ENCODE measurements at places on chromosomes 2 and 18.

DNA sequence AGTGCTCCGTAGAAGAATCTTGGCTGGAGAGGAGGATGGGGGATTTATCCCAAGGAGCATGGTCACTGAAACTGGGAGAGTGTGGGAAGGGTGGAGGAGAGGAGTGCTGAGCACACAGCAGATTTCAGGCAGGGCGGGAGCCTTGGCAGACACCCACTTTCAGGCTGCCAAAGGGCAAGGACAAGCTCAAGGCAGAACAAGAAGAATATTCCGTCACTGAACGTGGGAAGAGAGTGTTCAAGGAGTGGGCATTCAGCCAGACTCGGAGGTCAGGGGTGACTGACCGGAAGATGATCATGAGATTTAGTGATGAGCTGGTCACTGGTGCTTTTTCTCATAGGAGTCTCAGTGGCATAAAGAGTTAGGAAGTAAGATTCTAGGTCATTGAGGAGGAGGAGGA is 136.2 kb upstream of the RASGRP3 start:
- DNase-seq = no peak

- no peak for DNase-seq
Observed at GRCh38 chr2:127566576-127566975, 31.1 kb downstream of the MYO7B start.

DNA sequence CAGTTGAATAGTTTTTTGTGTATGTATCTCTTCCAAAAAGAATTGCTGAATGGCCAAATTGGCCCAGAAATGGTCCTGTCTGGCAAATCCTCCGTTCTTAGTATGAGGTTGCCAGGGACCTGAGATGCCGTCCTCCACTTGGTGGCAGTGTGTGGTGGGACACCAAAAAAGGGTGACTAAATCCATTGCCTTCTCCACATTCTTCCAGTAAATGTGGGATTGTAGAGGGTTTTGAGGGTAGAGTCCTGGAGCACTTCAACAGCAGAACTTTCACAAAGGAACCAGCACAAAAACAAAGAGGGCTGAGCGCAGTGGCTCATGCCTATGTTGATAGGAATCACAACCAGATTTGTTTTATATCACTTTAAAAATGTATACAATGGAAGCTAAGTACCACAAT is 199.9 kb downstream of the BCL2 start:
- DNase-seq = no peak

- DNase-seq = no peak
Observed at GRCh38 chr2:25341011-25341727, 556 bp downstream of the DNMT3A start.

DNA sequence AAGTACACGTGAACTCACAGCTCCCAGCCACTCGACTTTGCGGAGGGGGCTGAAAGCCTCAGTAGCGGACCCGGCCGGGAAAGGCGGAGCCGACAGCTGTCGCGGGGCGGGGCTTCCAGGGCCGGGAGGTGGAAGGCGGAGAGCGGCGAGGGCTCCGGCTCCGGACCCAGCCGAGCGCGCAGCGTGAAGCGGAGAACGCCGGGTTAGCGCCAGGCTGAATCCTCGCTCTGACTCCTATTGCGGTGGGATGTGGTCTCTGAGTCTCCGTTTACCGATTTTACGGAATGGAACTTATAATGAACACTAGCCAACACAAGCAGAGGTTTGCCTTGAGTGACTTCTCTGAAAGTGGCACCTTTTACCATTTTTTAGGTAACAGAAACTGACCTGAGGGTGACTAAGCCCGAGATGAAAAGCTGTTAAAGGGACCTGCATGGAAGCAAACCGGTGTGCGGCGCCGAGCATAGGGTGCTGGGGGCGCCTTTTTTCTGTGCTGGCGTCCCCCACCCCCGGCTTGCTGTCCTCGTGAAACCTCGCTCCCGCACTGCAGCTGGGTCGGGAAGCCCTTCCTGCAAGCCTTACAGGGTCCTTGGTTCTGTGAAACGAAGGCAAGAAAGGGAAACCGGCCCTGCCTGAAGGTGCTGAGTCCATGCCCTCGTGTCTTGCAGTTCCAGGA is 72.9 kb downstream of the EN1 start:
- no peak for DNase-seq

- no peak for DNase-seq
Observed at GRCh38 chr18:44887227-44887631, 206.5 kb downstream of the SETBP1 start.

DNA sequence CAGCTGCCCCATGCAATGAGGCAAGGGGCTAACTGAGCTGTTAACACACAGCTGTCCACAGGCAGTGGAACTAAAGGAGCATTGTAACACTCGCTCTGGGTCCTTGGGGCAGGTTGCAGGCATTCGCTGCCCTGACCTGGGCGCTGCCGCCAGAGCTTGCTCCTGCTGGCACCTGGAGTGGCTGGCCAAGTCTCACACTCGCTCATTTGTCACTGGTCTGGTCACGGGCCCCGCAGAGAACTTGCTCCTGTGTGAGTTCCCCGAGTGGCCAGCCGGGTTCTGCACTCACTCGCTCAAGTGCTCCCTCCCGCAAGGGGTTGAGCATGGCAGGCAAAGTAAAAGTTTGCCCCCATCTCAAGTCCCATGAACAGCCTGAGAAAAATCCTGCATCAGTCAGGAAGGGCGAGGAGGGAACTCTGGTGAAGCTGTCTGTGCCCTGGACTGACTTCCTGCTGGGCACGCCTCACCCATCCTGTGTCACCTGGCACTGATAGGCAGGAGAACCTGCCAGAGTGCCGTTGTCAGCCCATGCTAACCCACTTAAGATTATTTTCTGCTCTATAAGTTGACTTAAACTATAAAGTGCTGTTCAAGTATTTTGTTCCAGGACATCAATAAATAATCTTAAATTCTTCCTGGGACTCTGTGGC is 934.8 kb upstream of the GYPC start:
- no peak for DNase-seq

DNA sequence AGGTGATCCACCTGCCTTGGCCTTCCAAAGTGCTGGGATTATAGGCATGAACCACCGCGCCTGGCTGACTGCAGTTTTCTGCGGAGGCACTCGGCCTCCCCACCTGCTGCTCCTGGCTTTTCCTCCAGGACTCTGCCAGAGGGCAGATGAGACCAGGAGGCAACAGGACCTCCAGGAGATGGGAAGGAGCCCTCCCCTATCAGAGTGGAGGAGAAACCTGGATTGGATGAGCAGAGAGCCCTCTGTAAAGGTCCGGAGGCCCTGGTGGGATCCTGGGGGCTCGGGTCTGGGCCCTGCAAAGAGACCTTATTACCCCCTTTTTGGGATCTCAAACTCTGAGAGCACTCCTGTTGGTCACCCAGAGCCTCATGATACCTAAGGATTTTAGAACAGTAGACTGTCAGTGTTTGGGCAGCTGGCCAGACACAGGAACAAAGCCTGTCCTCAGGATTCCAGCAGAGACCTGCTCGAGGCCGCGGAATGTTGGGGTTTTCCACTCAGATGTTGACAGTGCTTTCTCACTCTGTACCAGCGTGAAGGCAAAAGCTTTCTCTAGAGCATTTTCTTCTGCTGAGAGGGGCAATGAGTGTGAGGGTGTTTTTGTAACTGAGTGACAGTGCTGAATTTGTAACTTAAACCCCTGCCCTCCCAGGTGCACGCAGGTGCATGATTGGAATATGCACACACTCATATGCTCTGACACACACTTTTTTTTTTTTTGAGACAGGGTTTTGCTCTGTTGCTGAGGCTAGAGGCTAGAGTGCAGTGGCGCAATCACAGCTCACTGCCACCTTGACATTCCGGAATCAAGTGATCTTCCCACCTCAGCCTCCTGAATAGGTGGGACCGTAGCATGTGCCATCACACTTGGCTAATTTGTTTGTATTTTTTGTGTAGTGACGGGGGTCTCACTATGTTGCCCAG is 48.4 kb downstream of the NPPC start:
- no peak for DNase-seq

GRCh38 chr18:1062588-1062987 is 157.9 kb downstream of the ADCYAP1 start:
- DNase-seq = no peak

DNA sequence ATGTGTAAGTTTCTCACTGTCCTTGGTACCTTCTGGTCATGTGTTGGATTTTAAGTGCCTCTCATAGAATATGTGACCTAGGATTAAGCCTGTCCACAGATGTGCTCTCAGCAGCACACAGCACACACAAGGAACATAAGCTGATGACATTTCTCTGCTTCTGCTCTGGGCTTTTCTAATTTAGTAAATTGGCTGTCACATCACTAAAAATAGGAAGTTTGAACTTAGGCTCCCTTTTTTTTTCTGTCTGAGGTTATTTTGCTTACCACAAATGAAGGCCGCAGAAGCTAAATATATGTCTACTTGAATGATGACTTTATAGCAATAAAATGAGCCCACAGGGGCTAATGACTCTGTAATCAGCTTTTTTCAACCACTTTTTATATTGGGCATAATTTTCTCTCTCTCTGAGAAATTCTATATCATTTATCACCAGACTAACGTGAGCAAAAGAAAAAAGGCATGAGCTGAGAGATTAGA is 150.2 kb upstream of the KLHL14 start:
- no peak for DNase-seq

DNA sequence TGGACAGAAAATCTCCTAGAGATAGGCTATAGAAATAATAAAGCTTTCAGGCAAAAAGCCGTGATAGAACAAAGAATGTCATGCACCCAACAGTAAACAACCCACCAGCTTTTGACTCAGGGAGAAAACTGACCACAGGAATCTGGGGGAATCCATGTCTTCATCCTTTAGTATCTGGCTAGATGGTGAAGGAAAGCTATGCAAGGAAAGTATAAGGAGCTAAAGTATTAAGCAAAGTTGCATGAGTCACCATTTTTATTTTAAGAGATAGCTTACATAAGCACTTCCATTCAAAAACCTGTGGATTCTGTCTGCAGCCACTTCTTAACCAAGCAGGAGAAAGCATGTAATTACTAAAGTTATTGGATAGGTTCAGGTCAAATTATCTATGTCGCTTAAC is 363.8 kb downstream of the LRP1B start:
- no peak for DNase-seq

DNA sequence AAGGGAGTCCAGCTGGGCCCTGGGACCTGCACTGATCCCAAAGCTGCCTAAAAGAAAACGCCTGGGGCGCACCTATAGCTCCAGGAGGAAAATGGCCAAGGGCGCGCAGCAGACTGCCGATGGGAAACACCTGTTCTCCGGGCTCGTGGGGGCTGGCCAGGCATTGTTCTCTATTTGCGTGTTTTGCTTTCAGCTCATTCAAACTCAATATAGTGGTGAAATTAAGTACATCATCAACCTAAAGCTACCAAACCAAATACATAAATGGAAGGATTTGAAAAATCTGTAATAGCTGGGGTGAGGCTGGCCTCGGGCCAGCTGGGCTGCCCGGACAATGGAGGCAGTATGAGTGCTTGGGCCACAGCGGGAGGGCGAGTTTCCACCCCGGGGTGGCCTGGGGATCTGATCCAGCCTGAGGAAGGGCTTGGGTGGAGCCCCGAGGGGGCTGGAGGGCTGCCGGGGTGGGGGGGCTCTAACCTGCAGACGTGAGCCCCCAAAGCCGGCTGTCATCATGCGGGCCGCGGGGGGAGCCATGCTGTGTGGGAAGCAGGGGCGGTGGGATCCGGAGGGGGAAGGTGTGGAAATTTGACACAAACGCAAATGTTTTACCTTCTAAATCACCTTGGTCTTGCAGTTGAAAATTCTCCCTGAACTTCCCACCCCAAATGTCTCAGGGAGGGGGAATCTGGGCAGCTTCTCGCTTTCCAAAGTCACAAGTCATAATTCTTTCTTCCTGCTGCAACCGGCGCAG is 77.6 kb downstream of the ASB1 start:
- DNase-seq = no peak

GRCh38 chr18:80000877-80001276 is 12.5 kb upstream of the TXNL4A start:
- DNase-seq = no peak

GRCh38 chr2:238653431-238654109 is 194.3 kb upstream of the TWIST2 start:
- DNase-seq = no peak

DNA sequence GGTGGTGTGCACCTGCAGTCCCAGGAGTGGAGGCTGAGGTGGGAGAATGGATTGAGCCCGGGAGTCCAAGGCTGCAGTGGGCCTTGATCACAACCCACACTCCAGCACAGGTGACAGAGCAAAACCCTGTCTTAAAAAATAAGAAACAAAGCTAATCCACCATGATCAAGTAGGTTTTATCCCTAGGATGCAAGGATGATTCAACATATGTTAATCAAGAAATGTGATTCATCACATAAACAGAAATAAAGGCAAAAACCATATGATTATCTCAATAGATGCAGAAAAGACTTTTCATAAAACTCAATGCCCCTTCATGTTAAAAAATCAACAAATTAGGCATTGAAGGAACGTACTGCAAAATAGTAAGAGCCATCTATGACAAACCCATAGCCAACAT is 58.1 kb downstream of the CCBE1 start:
- no peak for DNase-seq

- no peak for DNase-seq
Observed at GRCh38 chr2:94923196-94923595, 52.0 kb downstream of the TEKT4 start.

- no peak for DNase-seq
Observed at GRCh38 chr2:9518163-9518562, 37.5 kb downstream of the ADAM17 start.

GRCh38 chr18:66558773-66559172 is 45.1 kb downstream of the CDH19 start:
- no peak for DNase-seq

- no peak for DNase-seq
Observed at GRCh38 chr2:201008296-201008829, 44.9 kb upstream of the ORC2 start.

DNA sequence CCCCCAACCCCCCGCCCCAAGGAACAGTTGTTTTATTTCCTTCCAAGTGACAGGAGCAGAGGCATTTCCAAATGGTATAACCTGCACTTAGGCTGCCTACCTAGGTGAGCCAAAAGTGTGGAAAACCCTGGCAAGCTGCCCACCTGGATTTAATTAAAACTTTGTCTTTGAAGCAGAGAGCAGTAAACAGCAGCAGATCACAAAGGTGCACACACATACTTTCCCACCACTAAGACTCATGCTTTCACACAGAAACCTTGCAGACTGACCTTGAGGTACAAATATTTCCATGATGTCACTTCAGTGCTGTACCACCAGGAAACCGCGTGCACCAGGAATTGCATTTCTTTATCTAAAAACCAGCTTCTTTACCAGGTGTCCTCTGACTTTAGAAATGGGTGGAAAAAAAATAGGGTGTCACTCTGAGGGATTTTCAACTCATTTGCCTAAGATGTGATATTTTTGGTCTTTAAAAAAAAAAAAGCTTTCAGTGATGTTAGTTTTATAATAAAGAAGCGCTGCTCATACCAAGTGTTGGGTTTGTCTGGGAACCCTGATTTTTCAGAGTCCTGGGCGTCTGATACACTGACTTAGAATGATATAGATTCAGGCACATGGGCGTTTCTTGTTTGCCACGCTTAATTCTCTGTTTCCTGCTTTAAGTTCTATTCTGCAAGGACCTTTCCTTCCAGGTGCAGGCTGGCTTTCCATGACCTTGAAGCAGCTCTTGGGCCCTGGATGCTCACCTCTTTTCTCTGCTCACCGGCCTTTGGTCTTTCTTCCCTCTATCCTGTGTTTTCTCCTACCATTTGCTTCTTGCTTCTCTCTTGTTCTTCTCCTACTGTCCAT is 70.7 kb upstream of the BCL2L11 start:
- no peak for DNase-seq
